ENCODE measurements at places on chromosomes 13 and 19. TPM values are rescaled to one million over a fixed set of nuclear protein-coding genes. Genes with fewer than 3 reads are reported as not detected.

PDX1 gene
- not detected for total RNA-seq

DNA sequence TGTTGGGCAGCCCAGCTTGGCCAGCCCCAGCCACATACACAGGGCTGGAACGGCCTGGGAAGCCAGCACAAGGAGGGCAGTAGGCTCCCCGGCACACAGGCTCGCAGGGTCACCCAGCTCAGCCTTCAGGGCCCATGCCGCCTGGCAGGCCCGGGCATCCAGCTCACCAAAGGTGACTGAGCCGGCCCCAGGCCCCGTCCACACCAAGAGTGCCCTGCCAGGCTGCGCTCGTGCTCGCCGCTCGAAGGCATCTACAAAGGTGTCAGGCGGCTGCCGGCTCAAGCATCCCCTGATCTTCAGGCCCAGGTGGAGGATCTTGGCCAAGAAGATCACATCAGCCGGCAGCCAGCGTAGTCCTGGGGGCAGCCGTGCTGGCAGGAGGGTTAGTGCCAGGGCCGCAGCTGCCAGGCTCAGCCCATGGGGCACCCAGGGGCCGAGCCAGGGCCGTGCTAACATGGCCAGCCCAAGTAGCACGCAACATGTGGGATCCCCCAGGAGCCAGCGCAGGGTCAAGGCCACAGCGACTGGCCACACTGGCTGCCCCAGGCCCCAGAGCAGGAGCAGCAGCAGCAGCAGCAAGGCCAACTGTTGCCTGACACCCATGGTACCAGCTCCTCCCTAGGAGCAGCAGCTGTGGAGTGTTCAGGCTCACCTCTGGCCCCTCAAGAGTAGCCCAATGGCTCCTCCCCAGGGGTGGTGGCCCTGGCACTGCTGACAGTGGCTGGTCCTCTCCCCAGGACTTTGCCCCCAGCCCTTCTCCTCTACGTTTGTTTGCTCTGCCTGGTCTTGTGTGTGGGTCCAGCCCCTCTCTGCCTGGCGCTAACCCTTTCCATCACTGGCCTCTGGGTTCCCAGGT, at the start of gene SLC27A5:
Gene SLC27A5 (minus strand): TSS at position 640 of the 856 bp plus-strand sequence. CDS start 37 bp downstream, at position 603.
- H3K4me1 ChIP-seq: no peaks in the 10 kb centered on the region
- no peak within 1 kb of the TSS for H3K4me3 ChIP-seq
- H3K27ac ChIP-seq: no peak within 1 kb of the TSS
- no peaks in the 10 kb centered on the region for H3K36me3 ChIP-seq
- H3K27me3 ChIP-seq: no peaks in the 10 kb centered on the region
- no peak for DNase-seq

GRCh38 chr19:56309511-56310185, 5.0 kb downstream of the ZSCAN5A start:
- no peaks in the 10 kb centered on the region for H3K27me3 ChIP-seq
- H3K4me1 ChIP-seq: no peaks in the 10 kb centered on the region
- no peak overlapping the region for H3K4me3 ChIP-seq
- peak; percentile 87 for DNase-seq
- peaks cover 4% of the 10 kb centered on the region for H3K36me3 ChIP-seq
- no peak overlapping the region for H3K27ac ChIP-seq

GRCh38 chr13:93413972-93414717, 187.5 kb downstream of the GPC6 start:
- H3K4me1 ChIP-seq: no peaks in the 10 kb centered on the region
- no peak overlapping the region for H3K4me3 ChIP-seq
- no peak overlapping the region for H3K27ac ChIP-seq
- no peaks in the 10 kb centered on the region for H3K36me3 ChIP-seq
- no peaks in the 10 kb centered on the region for H3K27me3 ChIP-seq
- no peak for DNase-seq

- no peak for DNase-seq
- no peak overlapping the region for H3K27ac ChIP-seq
- no peaks in the 10 kb centered on the region for H3K4me1 ChIP-seq
- H3K36me3 ChIP-seq: no peaks in the 10 kb centered on the region
- no peaks in the 10 kb centered on the region for H3K27me3 ChIP-seq
- no peak overlapping the region for H3K4me3 ChIP-seq
Measured at GRCh38 chr13:32852526-32852925, 163.7 kb upstream of the KL start.

EFNA2 gene
- not detected for total RNA-seq
